ENCODE measurements at places on chromosomes 11 and 22. TPM values are rescaled to one million over a fixed set of nuclear protein-coding genes. Genes with fewer than 3 reads are reported as not detected.

Gene CATSPER1
- not detected for total RNA-seq

Gene MS4A6E
- total RNA-seq: not detected

Gene CCDC15
- total RNA-seq: 1.4 TPM

Gene STIM1
- total RNA-seq: 35.6 TPM

Gene PTPN5
- not detected for total RNA-seq

Measured in activated T-cell treated with anti-CD3 and anti-CD28 coated beads, Interleukin-2, amount 50 U/mL, for 4 hours (primary cell).